ENCODE measurements at places on chromosomes 7 and 10.

GRCh38 chr10:2529945-2530344 is 537.4 kb upstream of the PFKP start:
- no peak for DNase-seq

DNA sequence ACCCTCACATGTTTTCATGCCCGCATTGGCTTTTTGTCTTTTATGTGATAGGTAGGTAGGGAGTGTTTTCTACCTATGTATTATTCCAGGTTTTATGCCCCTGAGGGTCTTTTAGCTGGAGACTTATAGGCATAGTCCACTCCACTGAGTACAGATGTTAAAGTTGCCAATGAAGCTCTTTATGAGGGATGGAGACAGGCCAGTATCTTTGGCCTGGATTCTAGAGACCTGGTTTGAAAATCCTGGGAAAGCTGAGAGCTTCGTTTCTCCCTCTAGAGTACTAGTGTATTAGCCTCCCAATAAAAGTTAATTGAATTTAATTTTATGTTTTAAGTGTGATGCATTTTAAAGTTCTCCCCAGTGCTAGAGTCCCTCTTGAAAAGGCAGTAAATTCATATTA is 854.1 kb downstream of the LRMDA start:
- DNase-seq: no peak

DNA sequence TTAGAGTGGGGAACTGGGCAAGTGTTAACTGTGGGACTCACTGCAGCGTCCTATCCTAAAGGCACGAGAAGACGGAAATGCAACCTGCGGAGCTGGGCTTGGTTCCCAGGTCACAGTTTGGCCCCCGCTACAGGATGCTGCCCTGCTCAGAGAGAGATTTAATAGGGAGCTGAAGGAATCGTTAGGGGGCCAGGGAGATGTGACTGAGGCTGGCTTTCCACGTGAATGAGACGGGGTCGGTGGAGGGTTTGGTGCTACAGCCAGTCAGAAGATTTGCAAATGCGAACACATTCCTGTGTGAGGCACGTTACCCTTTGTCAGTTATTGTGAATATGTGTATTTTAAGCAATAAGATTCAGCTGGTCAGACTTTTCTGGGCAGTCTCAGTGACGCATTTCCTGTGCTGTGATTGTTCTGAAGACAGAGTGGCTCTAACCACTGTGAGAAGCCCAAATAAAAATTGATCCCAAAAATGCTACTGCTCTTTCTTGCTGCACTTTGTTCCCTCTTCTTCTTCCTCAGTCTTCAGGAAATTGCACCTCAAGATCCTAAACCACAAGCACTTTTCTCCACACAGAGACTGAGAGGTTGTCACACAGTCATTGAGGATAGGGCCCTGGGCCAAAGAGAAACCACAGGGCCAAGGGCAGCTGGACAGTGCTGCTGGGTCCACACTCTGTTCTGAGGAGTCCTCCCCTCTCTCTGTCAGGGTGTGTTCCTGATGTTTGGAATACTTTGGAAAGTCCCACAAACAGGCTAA is 21.2 kb downstream of the CYP17A1 start:
- DNase-seq: no peak

GRCh38 chr10:98425511-98426352 is 10.8 kb upstream of the PYROXD2 start:
- peak; percentile 47 for DNase-seq

- no peak for DNase-seq
Measured at GRCh38 chr10:19654576-19654975, 161.7 kb upstream of the PLXDC2 start.

- no peak for DNase-seq
Measured at GRCh38 chr7:798921-799470, 33.3 kb upstream of the SUN1 start.

DNA sequence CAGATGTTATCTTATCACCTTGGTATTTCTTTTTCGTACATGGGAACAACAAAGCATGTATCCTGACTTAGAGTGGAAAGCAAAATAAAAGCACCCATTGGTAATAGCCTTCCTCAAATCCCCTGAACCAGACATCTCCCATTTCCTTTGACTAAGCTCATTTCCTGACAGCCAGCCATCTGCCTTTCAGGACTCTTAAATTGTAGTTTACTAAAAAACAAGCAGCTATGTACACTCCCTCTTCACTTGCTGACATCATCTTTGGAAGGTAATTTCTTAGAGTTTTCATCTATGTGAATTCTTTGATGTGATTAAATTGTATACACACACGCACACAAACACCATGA is 40.7 kb downstream of the ARL4A start:
- DNase-seq: no peak

DNA sequence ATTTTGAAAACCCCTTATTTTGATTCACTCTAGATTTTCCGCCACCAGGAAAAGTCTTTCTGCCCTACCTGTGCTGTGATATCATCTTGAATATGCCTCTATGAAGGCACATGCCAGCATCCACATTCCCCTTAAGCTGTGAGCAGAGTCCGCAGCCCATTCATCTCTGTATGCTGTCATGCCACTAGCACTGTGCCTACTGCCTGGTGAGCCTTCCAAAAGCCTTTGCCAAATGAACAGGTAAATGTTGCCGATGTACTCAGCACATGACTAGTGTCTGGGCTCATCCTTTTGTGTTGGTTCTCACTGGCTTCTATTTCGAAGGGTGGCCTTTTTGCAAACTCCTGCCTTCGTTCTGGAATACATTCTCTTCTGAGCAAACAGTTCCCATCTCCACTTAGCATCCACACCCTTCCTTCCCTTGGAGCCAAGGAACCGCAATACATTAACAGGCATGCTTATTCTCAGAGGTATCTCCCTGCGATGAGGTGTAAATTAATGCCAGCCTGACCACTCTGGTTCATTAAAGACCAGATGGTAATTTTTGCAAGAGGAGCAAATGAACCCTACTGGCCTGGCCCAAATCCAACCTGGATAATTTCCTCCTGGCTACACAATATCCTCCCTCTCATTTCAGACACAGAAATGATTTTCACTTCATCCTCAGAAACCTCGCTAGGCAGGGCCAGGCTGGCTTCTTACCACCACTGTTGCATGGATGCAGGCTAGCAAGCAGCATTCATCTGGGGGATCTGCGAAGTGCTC is 339.7 kb upstream of the NFE2L3 start:
- DNase-seq: no peak

DNA sequence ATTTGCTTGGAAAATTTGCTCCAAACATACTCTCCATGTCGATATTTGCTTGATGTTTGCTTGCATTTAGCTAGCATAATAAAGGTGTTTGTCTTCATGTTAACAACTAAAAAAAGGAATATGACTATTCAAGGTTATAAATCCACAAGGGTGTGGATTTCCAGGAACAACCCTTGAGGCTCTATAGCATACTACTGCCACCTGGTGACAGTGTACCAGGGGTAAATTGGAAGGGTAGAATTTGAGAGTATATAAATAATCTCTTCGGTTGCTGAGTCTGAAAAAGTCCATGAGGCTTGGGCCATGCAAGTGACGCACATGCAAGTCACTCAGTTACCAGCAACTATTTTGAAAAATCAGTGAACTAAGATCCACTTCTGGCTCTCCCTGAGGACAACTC is 68.4 kb downstream of the SLIT1 start:
- no peak for DNase-seq

- DNase-seq: no peak
Measured at GRCh38 chr7:95246831-95247370, 77.4 kb downstream of the PON1 start.

DNA sequence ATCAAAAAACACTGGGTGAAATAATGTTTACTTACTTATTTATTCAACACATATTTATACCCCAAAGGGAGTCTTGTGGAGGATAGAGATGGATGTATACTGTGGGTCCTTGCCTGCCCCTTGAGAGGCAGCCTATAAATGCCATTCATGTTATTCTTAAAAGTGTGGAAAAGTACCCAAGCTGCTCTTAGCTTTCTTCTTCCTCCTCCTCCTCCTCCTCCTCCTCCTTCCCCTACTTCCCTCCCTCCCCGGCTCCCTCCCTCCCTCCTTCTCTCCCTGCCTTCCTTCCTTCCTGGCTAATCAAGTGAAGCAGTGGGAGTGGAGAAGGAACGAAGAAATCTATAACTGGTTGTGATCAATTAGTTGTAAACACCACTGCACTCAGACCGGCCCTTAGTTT is 21.2 kb upstream of the IGF2BP3 start:
- no peak for DNase-seq

DNA sequence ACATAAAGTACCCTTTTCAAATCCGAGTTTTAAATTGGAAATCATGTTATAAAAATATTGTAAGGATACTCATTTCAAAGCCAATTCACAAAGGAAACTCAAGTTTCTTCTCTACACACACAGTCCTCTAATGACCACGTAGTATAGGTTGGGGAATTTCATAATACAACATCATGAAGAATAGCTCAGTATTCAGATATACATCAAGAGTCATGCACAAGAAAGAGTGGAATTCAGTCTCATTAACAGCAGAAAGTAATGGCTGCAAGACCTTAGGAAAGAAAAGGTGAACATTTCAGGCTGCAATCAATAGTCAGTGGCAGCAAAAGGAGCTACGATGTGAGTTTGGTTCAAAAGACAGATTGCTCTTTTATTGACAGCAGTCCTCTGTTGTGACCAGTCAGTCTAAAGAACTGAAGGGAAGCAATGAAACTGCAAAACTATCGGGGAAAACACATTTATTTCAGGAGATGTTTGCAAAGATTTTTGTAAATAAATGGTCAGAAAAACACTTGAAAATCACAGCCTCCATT is 317.2 kb downstream of the IPMK start:
- DNase-seq: no peak

DNA sequence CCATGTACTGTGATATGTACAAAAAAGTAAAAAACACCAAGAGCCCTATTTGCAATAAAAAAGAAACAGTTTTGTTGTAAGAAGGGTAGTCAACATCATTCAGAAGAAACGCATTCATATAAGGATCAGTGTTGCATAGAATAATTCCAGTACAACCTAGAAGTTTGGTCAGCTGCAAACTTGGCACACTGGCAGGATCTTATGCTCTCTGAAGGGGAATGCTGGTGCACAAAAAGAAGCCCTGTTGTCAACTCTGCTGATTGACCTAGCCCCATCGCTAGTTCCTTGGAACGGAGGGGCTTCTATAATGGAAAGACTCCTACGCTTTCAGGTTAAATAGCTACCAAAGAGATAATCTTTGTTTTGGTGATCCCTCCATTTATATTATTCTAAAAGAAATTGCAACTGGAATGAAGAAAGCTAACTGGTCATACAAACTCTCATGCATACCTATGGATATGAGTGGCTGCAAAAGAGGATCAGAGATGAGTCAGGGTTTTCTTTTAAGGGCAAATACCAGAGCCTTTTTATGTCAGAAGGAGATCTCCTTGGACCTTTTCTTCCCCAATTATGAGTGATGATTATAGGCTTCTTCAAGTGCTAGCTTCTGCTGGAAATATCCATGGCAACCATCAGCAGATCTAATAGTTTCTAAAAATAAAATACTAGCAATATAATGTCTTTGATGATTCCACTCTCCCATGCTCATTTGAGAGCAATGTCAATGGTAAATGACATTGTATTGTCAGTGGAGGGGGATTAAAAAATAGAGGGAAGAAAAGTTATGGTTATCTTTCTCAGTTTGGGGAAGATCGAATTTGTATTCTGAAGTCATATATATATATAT is 312.4 kb upstream of the CACNA2D1 start:
- DNase-seq: no peak

GRCh38 chr7:18916826-18917225 is 200.6 kb downstream of the TWIST1 start:
- no peak for DNase-seq

DNA sequence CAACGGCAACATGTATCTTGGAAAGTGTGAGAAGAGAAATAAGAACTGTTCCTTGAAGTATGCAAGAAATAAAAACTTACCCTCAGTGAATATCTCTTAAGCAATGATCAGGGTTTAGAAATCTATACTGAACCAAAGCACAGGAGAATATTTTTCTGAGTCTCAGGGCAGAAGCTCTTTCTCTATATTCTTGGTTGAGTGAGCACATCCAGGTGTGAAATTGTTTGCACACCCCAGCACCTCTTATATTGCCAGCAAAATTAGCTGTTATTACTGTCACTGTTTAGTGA is 8.4 kb downstream of the DLX6 start:
- no peak for DNase-seq

- no peak for DNase-seq
Measured at GRCh38 chr10:16832351-16833080, 15.3 kb upstream of the RSU1 start.

DNA sequence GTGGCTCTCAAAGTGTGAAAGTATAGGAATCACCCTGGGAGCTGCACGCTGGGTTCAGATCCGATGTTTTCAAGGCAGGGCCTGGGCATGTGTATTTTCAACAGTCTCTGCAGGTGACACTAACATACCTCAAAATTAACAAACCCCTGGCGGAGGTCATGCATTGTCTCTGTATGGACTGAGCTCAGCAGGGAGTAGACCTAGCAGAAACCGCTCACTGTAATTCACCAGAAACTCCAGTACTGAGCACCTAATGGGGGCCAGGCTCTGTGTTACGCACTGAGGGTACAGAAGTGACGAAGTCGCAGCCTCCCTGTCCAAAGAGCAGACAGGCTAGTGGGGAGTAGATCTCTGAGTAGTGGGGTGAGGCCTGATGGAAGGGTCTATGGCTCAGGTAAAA is 5.6 kb downstream of the STRA8 start:
- no peak for DNase-seq

- DNase-seq: no peak
Measured at GRCh38 chr10:49666685-49667084, 12.8 kb upstream of the C10orf53 start.

- DNase-seq: no peak
Measured at GRCh38 chr10:101552442-101552841, 35.6 kb downstream of the POLL start.

DNA sequence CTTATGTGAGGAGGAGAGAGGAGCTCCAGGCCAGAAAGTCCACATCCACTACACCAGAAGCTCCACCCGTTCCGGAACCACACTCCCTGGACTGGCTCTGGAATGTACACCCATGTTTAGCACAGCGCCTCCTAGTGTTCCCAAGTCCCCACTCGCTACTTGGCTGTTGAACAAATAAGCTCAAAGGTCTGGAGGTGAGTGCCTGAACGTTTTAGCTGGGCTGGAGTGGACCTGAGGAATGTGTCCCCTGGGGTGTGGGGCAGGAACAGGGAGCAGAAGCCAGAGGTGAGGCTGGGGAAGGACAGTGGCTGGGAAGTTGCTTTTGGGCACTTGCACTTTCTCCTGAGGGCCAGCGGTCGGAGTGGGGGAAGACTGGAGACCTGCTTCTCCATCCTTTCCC is 164.1 kb upstream of the CDCA7L start:
- peak; percentile 23 for DNase-seq

DNA sequence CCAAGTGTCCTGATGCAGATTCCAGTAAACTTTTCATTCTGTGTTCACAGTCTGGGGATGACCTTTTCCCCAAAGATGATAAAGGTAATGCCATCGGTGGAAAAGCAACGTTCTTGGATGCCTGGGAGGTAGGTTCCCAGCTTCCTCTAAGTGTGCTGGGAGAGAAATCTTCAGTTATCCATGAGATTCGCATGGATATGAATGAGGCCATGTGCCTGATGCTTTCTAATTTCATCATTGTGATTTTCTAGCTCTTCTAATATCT is 5.5 kb downstream of the AKR1B10 start:
- DNase-seq: no peak

GRCh38 chr10:128275388-128276177 is 149.4 kb upstream of the MKI67 start:
- DNase-seq: no peak

- DNase-seq: no peak
Measured at GRCh38 chr7:80060218-80060806, 74.3 kb upstream of the GNAI1 start.
